Stomach (tissue), 19 donors: ENCODE measurements at places on chromosomes 16 and 17. TPM values are rescaled to one million over a fixed set of nuclear protein-coding genes. Genes with fewer than 3 reads are reported as not detected.

TUBD1 gene
- total RNA-seq: 10.1 TPM

MYCBPAP gene
- 2.6 TPM for total RNA-seq

CARHSP1 gene
- total RNA-seq: 2.0 TPM

PERCC1 gene
- not detected for total RNA-seq

JPH3 gene
- not detected for total RNA-seq

FOXL1 gene
- not detected for total RNA-seq

INTS2 gene
- total RNA-seq: 8.0 TPM

DNA sequence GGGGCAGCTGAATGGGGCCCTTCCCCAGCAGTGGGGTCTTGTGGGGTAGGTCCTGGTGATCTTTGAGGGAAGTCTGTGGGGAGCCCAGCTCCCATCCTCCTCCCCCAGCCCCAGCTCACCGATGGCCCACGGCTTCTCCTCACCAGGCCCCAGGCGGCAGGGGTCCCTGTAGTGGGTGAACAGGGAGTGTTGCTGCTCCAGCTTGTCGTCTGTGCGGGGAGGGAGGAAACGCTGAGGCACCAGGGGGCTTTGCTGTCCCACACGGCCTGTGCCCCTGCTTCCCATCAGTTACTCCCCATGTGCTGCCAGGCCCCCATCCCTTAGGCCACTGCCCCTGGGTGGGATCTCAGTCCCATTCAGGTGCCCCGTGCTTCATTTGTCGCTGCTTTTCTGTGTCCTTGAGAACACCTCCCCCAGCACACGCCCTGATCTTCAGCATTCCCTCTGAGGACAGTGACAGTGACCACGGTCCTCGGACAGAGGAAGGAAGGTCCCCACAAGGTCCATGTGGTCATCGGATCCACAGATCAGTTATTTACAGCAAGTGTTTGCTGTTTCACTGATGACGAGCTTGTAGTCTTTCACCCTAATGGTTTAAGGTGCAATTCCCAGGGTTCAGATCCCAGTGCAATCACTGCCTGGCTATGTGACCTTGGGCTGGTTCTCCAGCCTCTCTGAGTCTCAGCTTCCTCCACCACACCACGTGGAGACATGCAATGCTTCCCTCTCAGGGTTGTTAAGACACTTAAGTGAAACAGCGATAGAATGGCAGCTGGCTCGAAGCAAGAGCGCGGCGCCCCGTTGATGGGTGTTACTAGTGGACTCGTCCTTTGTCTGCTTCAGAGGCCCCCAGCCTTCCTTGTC lies 53.1 kb downstream of the PRMT7 start:
- no peak for DNase-seq

DNA sequence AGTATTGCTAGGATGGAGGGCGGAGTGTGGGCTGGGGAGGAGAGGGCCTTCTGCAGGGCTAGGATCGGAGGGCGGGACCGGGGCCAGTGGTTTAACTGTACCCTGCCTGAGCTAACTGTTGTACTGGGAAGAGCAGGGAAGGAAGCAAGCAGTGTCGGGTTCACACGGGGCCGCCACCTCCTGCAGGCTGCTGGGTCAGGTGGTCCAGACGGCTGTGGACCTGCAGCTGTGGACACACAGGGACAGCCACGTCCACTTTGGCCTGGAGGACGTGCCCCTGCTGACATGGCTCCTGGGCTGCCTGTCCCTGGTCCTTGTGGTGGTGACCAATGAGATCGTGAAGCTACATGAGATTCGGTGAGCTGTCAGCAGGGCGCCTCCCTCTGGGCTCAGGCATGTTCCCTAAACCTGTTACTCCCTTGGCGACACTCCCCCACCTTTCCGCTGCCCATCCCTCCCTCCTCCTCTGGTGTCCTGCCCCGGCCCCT lies 16.6 kb downstream of the CASKIN2 start:
- no peak for DNase-seq

- DNase-seq: no peak
These were observed 74.1 kb downstream of the KLHDC4 start for GRCh38 chr16:87691686-87692079.

DNA sequence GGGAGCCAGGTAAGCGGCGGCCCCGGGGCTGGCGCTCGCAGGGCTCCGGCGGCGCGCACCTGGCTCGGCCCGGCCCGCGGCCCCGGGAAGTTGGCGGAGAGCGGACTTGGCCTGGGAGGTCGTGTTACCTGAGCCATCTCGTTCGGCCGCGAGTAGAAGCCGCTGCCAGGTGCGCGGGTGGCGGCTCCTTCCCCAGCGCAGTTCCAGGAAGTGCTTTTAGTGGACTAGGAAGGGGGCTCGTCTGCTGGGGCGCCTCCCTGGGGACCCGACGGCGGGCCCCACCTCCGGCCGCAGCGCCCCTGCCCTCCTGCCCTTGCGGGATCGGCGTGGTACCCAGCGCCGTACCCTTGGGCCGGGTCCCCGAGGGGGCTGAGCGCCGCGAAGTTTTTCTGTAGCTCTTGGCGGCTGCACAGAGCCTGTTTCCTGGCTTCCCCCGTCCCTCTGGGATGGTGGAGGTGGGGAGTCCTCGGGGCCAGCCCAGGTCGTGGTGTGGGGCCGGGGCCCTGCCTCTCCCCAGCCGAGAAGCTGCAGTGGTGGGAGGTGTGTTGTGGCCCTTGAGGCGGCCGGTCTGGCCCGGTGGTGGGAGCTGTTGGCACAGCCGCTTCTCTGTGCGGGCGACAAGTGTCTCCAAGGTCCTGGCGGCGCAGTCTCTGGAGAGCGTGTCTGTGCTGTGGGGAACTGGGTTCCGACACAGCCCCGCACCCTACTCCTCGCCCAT lies 96.9 kb downstream of the RAB11FIP4 start:
- peak; percentile 61 for DNase-seq

DNA sequence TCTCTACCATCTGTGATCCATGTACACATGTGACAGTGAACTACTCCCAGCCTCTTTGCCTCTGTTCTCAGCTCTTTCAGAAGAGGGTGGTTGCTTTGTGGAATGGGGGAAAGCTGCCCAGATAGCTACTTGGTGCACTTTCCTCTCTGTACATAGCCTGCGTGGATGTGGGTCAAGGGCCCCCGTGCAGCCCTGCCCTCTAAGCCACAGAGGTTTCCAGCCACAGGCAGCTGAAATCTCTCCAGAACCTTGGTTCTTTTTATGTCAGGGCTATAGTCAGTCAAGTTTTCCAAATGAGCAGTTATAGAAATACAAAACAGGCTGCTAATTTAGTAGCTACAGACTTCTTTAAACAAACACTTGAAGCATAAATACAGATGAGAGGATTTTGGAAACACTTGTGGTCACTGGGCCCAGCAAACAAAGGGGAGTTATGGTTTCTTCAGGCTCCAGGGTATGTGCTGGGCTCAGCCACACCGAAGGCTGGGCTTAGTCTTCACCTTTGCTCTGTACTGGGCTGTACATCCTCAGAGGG lies 199.7 kb upstream of the ASIC2 start:
- no peak for DNase-seq

GRCh38 chr17:3963237-3964201 lies 718 bp downstream of the ATP2A3 start:
- peak; percentile 51 for DNase-seq

DNA sequence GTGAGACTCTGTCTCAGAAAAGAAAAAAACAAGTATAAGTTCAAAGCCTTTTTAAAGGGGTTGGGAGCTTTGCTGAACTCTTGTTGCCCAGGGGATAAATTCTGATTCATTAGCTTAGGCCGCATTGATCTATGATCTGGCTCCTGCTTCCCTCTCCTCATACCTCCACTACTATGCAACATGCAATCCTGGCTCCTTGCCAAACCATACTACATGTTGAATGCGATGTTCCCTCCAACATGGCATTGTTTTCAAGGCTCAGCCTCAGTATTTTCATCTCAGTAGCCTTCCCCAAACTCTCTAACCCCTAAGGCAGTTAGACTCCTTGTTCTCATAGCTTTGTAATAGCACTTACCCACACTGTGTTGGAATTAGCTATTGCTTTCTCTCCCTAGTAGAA lies 6.2 kb downstream of the REXO5 start:
- DNase-seq: no peak

DNA sequence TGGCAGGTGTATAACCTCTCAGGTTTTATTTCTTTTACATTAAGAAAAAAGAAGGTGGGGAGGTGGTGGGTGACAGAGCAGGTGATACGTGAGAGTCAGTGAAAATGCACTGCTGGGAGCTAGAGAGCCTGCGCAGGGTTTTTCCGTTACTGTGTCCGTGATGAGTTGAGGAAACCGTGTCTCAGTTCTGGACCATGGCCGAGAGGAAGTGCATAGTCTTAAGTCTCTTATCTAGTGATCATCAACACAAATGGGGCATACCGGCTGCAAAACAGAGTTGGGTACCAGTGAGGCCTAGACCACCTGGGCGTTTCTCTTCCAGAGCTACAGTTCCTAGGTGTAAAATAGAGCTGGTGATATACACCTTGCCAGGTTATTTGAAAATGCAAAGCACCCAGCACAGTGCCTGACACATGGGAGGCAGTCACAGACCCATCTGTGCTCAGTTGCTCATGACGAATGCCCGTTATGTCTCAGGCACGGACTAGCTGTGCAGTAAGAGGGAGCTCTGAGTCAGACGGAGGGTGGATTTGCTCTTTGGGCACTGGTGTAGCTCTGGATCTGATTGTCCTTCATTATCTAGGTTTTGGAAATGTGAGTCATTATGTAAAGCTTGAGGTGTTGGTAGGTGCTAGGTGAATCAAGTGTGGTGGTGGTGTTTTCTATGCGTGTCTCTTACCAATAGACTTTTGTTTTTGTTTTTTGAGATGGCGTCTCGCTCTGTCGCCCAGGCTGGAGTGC lies 60.9 kb downstream of the RPTOR start:
- DNase-seq: no peak

DNA sequence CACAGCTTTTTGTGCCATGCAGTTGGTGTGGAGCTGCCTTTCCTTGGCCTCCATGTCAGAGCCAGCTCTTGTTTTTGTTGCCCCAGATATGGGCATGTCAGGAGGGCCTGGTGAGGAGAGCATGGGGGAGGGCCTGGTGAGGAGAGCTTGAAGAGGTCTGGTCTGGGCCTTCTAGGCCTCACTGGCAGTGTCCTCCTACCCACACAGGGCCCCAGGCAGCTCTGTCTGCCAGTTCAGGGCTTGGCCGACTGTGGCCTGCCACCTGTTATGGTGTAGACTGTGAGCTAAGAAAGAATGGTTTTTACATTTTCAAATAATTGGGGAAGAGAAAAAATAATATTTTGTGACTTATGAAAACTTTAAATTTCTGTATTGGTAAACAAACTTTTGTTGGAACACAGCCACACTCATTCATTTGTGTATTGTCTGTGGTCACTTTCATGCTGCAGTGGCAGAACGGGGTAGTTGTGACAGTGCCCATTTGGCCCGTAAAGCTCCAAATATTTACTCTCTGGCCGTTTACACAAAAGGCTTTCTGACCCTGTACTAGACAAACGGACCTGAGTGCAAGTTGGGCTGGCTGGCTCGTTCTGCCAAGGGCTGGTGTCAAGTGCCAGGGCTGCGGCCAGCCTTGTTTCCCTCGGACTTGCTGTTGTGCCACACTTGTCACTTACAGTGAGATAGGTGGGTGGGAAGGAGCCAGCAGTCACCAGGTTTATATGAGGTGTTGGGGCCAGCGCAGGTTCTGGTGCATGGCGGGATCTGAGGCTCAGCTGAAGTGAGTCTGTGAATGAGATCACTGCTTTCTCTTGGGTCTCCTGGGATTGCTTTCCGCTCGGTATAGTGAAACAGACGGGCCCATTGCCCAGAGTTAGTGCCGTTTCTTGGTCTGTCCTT lies 18.2 kb downstream of the PGS1 start:
- peak; percentile 64 for DNase-seq

- no peak for DNase-seq
These were observed 583.6 kb upstream of the CDH5 start for GRCh38 chr16:65782611-65783600.

GRCh38 chr17:67528751-67529436 lies 151.8 kb downstream of the PITPNC1 start:
- DNase-seq: peak; percentile 80

- DNase-seq: no peak
These were observed 345 bp downstream of the TSC2 start for GRCh38 chr16:2048116-2048543.

- DNase-seq: peak; percentile 35
These were observed 2.0 kb upstream of the CD300H start for GRCh38 chr17:74569020-74570003.

GRCh38 chr17:80658821-80659220 lies 114.2 kb downstream of the RPTOR start:
- DNase-seq: no peak

DNA sequence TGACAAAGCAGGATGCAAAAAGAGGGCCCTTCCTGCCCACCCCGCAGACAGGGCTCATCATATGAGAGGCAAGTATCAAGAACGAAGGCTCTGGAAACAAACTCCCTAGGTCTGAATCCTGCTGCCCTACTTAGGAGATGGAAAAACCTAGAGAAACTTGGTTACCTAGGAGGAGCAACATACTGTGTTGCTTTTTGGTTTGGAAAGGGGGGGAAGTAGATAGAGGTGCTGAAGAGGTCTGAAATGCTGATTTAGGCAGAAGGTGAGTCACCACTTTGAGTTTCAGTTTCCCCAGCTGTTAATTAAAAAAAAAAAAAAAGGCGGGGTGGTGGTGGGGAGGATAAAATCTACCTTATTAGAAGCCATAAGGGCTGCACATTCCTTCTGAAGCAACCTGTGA lies 1.5 kb downstream of the N4BP1 start:
- DNase-seq: peak; percentile 59

DNA sequence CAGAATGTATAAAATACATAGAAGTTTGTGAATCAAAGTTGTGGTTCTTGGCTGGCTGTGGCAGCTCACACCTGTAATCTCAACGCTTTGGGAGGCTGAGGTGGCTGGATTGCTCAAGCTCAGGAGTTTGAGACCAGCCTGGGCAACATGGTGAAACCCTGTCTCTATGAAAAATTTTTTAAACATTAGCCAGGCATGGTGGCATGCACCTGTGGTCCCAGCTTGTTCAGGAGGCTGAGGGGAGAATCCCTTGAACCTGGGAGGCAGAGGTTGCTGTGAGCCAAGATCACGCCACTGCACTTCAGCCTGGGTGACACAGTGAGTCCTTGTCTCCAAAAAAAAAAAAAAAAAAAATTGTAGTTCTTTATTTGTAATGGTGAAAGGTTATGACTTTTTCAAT lies 13.8 kb upstream of the APPBP2 start:
- no peak for DNase-seq

DNA sequence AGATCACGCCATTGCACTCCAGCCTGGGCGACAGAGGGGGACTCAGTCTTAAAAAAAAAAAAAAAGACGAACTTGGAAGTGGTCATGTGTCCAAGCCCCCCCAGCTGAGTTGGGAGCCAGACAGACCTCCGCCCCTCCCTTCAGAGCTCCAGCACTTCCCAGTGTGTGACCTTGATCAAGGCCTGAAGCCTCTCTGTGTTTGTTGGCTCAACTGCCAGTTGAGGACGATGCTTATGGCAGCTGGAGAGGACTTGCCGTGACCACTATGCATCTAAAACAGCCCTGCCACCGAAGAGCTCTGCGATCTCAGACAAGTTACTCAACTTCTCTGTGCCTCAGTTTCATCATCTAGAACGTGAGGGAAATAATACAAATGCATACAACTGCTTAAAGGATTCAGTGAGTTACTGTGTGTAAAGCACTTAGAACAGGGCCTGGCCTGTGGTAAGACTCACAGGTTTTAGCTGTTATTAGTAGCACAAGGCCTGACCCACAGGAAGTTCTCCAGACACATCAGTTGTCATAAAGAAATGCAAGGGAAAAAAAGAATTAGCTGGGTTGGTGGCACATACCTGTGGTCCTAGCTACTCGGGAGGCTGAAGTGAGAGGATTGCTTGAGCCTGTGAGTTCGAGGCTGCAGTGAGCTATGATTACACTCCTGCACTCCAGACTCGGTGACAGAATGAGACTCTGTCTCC lies 7.0 kb upstream of the IL27 start:
- DNase-seq: no peak
